T-helper 17 cell (primary cell): ENCODE measurements at places on chromosomes 3 and 15.

GRCh38 chr3:86239946-86240345, 751.0 kb downstream of the VGLL3 start:
- DNase-seq: no peak

- no peak for DNase-seq
Observed at GRCh38 chr15:48433226-48433886, 102.1 kb downstream of the DUT start.

DNA sequence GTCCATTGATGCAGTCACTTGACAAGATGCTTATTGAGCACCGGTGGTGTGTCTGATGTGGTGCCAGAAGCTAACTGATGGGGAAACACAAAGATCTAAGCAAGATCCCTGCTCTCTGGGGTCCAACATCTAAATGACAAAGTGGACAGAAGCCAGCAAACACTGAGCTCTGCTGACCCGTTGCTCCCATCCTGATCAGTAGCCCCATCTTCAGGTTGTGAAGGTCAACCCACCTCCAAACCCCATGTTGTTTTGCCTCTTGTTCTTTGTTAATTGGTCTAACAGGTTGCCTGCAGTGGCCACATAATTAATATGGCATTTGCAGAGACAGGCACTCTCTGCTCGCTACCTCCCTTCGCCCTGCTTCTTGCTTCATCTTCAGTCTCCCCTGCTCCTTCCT, 21.5 kb upstream of the GLCE start:
- no peak for DNase-seq

DNA sequence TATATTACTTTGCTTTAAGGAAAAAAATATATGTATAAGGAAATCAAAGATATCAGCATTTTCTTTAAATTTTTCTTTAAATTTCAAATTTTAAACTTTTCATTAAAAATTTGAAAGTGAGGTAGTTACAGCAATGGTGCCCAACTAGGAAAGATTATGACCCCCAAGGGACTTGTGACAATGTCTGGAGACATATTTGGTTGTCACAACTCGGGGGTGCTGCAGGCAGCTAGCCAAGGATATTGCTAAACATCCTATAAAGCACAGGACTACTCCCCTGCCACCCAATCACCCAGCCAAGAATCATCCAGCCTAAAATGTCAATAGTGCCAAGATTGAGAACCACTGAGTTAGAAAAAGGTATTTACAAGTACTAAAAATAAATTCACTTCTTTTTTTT, 57.3 kb downstream of the SLC4A7 start:
- no peak for DNase-seq

DNA sequence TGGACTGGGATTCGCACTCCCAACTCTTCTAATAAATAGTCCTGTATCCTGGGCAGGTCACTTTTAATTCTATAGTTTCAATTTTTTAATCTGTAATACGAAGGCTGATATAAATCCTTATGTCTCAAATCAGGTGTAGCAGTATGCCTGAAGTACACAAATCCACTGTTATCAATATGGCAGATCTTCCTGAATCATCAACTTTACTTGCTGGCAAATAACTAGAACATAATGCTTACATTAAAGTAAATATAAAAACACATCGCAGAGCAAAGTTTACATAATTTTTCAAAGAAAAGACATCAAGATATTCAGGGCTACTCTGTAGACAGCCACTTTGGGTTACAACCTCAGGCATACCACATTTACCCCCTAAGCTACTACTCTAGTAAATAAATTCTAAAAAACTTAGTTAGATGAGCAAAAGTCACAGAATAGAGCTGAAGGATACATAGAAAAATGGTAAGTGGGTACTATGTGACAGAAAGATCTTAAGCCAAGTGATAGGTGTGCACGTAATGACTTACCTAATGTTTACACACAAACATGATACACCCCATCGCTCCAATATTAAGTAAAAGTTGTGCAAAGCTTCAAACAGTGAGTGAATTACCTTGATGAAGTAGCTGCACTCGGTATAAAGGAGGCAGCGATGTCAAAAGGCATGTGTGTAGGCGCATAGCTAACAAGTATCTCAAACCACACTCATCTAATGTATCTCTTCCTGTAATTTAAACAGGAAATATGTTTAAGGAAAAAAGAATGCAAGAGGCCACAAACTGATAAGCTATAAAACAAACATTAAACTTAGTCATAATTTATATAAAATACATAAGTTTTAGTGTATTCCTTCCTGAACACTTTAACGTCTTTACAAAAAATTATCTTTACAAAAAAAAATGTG, 127.9 kb downstream of the DMXL2 start:
- DNase-seq: no peak

GRCh38 chr3:114421204-114421603, 127.4 kb downstream of the TIGIT start:
- no peak for DNase-seq

DNA sequence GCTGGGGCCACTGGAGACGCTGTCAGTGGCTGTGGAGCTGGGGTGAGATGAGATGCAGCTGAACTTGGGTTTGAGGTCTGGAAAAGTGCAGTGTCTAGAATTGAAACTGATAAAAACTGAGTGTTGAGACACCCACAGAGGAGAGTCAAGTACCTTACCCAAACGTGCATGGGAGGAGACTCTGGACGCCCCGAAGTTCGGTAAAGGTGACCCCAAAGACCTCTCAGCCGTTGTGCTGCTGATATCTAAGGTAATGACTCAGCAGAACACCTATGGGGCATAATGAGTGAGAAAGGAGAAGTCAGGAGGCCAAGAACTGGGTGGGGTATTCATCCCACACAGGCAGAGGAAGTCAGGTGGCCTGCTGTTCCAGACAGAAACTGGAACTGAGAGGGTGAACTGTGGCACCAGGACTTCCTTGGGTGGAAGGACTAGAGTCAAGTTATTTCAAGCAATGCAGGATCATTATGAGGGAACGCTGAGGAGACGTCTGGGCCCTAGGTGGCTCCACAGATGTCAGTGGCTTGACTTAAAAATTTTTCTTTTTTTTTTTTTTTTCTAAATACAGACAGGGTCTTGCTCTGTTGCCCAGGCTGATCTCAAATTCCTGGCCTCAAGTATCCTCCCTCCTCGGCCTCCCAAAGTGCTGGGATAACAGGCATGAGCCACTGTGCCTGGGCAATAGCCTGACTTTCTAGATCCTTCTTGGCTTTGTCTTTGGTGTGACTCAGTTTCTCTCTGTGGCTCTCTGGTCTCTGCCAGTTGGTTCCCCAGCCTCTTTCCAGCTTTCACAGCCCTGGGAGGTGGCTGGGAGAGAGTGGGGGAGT, 67.6 kb upstream of the GCNT3 start:
- no peak for DNase-seq

DNA sequence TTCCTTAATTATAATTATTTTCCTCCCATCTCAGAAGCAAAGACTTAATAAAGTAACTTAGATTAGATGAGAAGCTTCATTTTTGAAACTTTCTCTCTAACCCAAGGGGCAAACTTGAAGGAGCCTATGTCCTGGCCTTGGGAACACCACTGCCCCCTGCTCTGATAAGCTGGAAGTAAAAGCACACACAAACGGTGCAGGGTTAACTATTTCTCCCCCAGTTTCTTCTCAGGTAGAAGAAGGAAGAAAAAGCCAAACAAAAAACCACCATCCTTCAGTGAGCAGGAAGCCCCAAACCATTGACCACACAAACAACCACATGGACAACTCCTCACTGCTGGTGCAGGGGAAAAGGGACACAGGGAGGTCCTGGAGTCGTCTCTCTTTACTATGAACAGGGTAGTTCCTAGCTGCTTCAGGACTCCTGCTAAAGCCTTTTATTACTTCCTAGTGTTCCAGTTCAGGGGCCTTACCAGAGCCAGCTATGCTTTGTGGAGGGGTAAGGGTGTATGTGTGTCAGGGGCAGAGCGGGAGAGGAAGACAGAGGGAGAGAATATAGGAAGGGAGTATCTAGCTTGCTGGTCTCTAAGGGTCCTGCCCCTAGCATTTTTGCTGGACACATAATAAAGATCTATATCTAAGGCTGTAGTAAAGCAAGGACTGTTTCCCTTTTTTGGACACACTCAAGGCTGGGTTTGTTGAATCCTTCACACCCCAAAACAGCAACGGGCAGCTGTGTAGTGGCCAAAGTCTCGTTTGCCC, 94.0 kb upstream of the UMPS start:
- DNase-seq: no peak

- DNase-seq: peak; percentile 59
Observed at GRCh38 chr3:45938864-45939263, 4.4 kb upstream of the CXCR6 start.

- no peak for DNase-seq
Observed at GRCh38 chr3:45414823-45415222, 26.4 kb downstream of the LARS2 start.

- no peak for DNase-seq
Observed at GRCh38 chr15:52787123-52787503, 3.0 kb downstream of the ONECUT1 start.
